Cardiac fibroblast (primary cell): ENCODE measurements at places on chromosomes 16 and 17.

DNA sequence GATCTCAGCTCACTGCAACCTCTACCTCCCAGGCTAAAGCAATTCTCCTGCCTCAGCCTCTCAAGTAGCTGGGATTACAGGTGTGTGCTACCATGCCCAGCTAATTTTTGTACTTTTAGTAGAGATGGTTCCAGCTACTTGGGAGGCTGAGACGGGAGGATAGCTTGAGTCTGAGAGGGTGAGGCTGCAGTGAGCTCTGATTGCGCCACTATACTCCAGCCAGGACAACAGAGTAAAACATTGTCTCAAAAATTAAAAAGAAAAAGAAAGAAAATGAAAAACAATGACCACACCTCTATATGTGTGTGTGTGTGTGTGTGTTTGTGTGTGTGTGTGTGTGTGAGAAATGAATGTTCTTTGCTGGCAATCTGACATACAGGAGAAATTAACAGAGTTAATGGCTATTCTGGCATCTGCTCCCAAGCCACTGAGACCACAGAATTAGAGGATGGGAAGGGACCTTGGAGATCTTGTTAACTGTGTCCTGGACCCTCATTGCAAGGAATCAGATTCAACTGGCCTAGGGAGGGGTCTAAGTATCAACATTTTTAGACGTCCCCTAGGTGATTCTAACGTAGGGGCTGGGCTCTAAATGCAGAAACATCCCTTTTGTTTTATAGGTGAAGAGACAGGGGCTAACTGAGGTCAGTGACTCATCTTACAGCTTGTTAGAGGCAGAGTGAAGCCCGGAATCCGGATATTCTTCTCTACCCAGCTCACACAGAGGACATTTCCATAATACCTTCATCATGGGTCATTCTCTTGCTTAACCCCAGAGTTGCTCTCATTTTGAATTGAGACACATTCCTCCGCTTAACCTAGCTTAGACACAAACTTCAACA, 16.4 kb upstream of the MARCHF10 start:
- peak; percentile 99 for DNase-seq

DNA sequence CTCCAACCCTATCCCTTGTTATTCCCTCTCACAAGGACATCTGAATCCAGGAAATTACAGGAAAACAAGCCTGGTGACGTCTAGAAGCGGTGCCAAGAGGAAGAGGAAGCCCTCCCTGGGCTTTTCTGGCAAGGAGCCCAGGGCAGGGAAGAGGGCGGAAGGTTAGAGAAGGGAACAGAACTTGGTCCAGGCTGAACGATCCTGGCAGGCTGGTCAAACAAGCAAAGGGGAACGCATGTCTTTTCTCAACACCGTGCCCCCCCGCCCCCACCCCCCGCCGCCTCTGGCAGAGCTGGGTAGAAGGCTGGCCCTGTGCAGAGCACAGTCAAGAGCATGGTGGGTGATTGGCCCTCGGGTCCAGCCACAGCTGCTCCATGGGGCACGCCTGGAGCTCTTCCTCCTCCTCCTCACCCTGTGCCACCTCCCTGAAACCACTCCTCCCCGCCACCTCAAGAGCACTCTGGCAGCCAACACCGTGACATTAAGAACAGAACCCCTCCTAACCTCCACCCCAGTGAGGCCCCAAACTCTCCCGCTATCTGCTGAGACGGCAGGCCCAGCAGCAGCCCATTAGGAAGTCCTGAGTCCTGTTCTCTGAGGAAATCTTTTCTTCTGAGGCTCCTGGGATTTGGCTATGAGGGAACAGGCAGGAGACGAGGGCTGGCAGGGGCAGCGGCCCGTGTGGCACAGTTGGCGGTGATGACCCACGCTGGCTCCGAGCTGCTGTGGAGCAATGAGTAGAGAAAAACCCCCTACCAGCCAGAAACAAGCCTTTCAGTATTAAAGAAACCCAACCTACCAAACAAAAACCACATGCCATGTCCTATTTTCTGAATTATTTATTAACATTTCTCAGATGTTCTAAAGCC, 7.3 kb downstream of the C16orf86 start:
- DNase-seq: peak; percentile 88

- no peak for DNase-seq
Observed at GRCh38 chr17:81390029-81390872, 5.0 kb upstream of the BAHCC1 start.

DNA sequence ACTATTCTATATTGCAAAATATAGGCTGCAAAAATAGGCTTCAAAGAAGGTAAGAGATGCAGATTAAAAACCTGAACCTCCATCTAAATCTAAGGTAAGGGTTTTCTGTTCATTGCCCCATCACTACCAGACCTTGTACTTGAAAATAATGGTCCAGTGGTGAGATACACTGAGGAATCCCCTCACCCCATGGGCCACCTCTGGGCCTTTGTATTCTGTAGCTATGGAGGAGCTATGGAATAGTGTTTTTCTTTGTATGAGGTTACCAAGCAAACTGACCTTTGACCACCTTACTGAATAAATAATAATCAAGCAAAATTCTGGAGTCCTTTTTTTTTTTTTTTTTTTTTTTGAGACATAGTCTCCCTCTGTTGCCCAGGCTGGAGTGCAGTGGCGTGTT, 4.8 kb upstream of the UBE2Z start:
- DNase-seq: no peak

DNA sequence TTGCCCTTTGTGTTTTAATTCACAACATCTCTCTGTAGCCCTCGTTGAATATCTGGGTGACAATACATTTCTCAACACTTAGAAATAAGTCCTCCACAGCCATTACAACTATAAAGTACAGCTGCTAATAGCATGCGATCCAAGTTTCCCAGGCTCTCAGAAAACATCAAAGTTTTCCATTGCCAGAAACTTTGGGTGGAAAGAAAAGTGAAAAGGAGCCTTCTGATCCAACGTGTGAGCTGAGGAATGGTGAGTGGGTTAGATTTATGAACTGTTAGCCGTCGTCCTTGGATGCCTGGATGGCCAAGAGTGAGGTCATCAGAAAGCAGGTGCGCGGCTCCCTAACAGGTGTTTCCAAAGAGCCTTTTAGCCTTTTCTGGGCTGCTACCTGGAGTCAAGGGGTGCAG, 258.0 kb downstream of the PMP22 start:
- no peak for DNase-seq
